ENCODE measurements at places on chromosomes 1 and 21.

- no peak for DNase-seq
Measured at GRCh38 chr1:21553116-21553926, 44.1 kb downstream of the ALPL start.

DNA sequence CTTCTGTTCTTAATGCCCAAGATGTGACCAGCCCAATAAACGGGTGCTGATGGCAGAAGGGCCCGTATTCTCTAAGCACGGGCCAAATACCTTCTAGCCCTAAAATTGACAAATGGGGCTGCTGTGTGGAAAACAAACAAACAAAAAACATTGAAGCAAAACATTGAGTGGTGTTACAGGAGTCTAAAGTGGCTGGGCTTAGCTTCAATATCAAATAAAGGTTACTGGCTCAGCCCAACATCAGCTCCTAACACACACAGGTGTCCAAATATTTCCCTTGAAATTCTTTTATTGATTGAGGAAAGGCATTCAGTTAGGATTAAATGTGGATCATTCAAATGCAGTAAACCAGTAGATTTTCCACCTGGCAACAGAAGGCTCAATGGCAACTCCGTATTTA is 13.3 kb upstream of the TTF2 start:
- DNase-seq = no peak

DNA sequence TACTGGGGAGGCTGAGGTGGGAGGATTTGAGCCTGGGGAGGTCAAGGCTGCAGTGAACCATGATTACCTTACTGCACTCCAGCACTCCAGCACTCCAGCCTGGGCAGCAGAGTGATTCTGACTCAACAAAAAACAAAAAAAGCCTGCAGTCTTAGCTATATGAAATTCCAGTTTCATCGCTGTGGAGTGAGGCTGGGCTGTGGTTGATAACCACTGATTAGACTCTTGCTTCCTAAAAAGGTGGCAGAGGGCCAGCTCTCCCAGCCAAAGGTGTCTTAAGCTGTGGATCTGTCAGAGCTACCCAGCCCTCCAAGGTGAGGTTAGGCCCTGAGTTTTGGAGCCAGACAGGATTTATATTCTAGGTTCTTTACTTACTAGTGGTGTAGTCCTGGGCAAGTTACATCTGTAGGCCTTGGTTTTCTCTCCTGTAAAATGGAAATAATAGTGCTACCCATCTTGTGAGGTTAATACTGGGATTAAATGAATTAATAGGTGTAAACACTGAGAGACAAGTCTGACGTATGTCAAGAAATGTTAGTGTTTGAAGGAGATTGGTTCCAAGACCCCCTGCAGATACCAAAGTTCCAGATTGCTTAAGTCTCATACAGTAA is 35.9 kb downstream of the TMCC2 start:
- no peak for DNase-seq

DNA sequence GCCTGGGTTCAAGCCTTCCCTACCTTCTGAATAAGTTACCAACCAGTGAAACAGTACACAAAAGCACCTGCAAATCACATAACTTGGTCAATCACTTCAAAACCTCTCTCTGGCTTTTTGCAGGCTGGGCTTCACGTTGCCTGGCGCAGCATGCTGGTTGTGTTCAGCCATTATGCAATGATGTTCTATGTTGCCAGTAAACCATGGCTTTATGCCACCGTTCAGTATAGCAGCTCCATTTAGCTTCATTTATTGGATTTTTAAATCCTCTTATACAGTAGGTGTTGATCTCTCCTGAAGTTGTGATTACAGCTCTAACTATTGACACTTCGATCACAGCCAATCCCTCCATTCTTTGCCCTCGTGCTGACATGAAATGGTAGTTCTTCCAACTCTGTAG is 233.6 kb upstream of the PTBP2 start:
- no peak for DNase-seq

DNA sequence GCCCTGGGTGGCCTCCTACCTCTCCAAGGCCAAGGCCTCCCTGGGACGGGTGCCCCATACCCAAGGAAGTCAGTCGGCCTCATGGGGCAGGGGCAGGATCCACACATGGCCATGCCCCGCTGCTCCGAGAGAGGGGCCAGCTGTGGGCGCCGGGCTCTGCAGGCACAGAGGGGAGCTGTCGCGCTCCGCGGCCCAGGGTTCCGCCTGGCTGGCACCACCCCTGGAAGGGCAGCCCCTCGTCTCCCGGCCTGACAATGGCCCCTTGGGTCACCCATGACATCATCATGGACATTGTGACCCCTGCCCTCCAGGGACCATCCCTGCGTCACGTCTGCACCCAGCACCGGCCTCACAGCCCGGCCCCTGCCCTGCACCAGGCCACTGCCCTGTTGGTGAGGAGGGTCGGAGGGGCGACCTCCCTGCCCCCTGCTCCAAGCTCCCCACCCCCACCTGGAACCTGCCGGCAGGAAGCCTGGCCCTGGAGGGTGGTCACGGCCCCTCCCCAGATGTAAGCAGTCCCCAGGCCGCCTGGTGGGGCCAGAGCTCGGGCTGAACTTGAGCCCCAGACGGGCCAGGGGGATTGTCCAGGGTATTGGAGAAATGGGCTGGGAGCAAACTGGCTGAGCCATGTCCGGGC is 5.8 kb downstream of the TTLL10 start:
- DNase-seq = no peak

GRCh38 chr1:244353551-244354091 is 98.1 kb downstream of the ADSS2 start:
- no peak for DNase-seq

DNA sequence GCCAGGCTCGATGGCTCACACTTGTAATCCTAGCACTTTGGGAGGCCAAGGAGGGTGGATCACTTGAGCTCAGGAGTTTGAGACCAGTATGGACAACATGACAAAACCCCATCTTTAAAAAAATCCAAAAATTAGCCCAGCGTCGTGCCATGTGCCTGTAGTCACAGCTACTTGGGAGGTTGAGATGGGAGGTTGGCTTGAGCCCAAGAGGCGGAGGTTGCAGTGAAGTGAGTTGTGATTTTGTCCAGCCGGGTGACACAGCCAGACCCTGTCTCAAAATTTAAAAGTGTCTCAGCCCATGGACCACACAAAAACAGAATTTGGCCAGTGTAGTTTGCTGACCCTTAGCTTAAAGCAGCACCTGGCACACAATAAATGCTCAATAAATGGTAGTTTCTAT is 11.3 kb upstream of the TACSTD2 start:
- no peak for DNase-seq

GRCh38 chr1:17527036-17527914 is 12.2 kb upstream of the ARHGEF10L start:
- DNase-seq = no peak

GRCh38 chr1:113859478-113860175 is 11.9 kb downstream of the PTPN22 start:
- no peak for DNase-seq

DNA sequence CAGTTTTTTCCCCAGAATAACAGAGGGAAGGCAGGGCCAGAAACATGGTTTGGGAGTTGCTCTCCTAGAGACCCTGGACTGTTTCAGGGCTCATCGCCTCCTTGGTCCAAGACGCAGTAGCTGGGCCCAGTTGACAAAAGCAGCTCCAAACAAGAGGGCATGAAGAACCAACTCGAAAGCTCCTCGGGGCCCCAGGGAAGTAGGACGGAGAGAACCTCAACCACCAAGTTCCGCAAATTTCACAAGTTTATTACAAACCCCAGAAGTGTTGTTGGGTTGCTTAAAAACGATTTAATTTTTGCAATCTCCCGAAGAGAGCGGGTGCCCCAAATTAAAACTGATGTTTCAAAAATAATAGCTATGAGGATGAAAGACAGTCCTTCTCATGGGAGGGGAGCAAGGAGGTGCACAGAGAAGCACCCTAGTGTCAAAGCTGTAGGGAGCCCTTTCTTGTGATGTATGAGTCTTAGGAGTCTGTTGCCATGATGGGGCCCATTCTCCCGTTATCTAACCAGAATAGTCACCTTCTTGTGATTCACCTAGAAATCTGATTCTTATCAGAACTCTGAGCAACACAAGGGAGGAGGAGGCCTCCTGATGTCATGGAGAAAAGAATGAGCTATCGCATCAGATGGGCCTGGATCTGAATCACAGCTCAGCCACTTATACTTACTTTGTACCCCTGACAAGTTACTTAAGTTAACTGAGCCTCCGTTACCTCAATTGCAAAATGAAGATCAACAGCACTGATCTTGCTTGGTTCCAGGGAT is 165.7 kb upstream of the IRF2BP2 start:
- peak; percentile 24 for DNase-seq

DNA sequence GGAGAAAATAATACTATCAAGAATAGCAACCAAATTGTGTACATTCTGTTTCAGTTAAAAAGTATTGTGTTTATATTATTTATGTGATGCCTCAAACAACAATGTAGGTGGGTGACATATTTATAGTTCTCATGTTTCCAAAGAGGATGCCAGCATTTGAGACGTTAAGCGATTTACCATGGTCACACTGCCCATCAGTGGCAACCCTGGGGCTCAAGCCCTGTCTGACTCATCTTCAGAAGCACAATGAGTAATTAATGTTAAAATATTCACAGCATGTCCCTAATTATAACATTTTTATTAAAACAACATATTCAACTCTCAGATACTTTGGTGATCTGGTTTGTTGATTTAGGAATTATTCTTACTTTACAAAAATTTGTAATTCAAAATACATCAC is 409.4 kb downstream of the BRINP3 start:
- DNase-seq = no peak

DNA sequence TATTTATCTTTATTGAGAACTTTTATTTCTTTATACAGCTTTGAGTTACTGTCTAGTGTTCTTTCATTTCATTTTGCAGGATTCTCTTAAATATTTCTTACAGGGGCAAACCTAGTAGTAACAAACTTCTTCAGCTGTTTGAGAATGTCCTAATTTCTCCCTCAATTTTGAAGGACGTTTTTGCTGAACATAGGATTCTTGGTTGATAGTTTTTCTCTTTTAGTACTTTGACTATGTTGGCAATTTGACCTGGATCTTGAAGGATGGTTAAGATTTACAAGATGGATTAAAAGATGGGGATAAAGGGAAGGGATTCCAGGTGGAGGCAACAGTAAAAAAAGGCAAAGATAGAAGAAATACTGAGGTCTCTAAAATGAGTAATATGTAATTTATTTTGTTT is 38.9 kb downstream of the XPR1 start:
- no peak for DNase-seq

GRCh38 chr1:229223498-229223897 is 47.4 kb upstream of the RAB4A start:
- no peak for DNase-seq

- DNase-seq = no peak
Measured at GRCh38 chr1:12601700-12602658, 16.0 kb downstream of the DHRS3 start.

- no peak for DNase-seq
Measured at GRCh38 chr1:240599299-240599698, 12.7 kb downstream of the GREM2 start.

DNA sequence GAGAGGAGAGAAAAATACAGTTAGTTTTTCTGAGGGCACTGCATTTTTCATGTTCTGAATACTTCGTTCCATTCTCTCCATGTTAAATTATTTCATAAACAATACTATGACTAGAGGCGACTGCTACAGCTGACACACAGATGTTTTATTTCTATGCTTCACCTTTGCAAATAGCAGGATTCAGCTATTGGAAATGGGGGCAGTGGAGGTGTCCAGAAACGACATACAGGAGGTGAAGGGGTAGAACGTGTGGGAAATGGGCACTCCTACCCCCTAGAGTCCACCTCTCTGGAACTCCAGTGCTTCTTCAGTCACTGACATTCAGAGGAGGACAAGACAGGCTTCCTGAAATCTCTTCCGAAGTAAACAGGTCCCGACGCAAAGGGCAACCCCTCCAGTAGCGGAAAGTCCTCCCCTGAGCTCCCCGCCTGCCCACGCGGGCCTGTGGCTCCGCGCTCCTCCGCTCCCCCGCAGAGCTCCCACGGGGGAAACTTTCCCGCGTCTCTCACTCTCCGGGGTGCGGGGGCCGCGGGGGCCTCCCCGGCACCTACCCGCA is 480 bp downstream of the DPYD start:
- no peak for DNase-seq

DNA sequence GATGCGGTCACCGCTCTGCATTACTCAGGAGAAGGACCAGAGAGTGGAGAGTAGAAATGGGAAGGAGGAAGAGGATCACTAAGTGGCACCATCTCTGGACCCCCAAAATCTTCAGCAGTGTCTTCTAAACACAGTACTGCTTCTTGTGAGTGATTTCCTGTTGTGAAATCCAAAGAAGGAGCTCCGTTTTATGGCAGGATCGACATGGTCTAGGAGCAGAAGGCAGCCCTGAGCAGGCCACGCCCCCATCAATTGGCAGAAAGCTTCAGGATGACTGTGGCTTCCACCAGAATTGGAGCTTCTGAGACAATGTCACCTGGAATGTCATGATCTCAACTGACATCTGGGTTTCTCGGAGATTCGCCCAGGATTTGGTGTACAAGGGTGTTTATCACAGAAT is 171.5 kb downstream of the ADSS2 start:
- no peak for DNase-seq

DNA sequence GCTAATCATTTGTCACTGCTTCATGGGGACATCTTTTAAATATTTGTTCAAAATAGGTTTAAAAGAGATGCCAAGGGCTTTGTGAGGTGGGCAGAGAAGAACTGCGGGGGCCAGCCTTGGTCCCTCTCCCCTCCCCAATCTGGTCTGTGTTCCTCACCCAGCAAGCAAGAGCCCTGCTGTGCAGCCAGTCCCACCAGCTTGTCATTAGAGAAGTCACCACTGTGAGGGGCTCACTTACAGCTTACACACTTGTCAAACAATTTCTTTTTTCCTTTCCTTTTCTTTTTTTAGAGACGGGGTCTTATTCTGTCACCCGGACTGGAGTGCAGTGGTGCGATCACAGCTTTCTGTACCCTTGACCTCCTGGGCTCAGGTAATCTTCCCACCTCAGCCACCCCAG is 10.4 kb upstream of the CDK18 start:
- no peak for DNase-seq

GRCh38 chr1:228306275-228307217 is 98.7 kb downstream of the OBSCN start:
- no peak for DNase-seq

DNA sequence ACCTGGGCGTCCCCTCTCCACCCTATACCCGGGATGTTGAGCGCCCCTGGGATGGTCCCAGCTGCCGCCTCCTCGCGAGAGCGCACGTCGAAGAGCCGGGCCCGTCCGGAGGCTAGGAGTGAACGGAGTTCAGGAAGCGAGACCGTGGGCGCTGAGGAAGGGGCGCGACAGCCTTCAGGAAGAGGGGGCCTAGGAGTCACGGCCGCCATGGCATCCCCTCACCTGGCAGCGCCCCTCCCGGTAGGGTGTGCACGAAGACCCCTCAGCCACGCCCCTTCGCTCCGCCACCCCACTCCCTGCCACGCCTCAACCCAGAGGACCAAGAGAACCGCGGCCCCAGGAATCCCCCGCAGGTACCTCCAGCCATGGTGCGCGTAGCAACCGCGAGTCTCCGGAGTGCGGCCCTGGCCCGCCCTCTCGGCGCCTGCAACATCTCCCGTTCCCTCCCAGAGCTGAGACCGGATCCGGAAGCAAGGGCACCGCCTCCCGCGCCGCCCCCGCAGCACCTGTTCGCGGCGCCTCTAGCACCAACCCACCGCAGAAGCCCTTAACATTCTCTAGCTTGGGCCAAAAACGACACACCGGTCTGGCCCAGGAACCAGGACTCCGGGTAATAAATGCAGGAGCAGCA is at the start of gene TSTD1:
TSS of gene TSTD1 (minus strand) at position 442 of the 631 bp plus-strand sequence. CDS start at position 367, 75 bp downstream.
- peak; percentile 88 for DNase-seq

GRCh38 chr1:106952776-106953175 is 103.7 kb upstream of the PRMT6 start:
- no peak for DNase-seq

- no peak for DNase-seq
Measured at GRCh38 chr1:247064304-247064703, 14.3 kb downstream of the ZNF670 start.
